ENCODE measurements at places on chromosomes 6 and 20.

GRCh38 chr6:55082021-55082420, 92.3 kb upstream of the HCRTR2 start:
- DNase-seq: no peak

DNA sequence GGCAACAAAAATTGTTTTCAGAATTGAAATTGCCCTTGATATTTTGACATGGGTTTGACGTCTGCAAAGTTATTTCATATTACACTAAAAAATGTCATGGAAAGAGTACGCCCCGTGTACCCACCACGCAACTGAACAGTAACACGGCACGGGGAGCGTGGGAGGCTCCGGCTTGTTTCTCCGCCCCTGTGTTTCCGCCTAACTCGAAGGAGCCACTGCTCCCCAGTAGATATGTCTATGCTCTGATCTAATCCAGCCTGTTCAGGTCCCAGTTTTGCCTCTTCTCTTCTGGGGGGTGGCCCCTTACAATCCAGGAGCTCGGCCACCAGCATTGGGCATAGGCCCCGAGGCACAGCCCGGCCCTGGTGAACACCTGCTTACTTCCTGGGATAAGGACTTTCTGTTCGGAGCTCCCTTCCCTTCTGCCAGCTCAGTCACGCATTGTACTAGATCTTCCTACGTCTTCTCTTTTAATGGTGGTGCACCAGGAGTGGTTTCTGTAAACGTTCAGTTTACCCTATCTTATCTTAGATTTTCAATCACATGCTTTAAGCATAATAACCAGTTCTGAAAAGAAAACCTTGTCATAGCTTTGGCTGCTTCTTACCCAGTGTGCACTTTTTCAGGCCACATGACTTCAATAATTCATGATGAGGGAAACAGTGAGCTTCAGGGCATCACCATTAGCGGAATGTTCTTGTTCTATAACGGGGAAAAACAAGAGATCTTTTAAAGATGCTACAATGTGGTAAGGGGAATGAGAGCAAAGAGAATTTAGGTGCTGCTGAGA, 43.9 kb upstream of the EXOC2 start:
- DNase-seq: no peak

DNA sequence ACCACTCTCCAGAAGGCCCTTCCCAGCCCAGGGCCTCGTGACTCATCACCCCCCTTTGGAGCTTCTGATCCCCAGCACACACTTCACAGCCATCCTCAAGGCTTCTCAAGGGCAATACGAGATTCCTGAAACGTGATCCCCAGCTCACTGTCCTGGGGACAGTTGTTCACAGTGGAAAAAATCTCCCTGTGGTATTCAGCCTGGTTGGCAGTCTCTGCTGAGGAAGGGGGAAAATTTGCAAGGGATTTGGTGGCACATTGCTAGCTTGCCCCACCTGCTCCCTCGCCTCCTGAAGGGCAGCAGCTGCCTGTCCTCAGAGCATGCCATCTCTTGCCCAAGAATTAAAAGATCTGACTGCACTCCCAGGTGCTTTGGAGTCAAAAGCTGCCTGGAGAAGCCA, 20.7 kb upstream of the PKHD1 start:
- no peak for DNase-seq

DNA sequence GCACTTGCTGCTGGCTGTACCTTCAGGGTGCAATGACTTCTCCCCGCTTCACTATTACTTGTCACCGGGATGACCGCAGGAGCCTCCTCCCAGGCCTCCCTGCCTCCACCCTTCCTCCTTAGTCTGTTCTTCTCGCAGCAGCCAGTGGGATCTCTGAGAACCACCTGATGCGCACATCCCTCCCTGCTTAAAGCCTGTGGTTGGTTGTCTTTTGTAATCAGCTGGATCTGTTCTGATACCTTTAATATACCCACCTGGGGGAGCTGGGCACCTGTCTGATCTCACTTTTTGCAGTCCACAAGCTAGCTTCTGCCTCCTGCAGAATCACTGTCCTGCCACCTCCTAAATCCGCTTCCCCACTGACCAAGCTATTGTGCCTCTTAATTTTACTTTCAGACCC, 34.6 kb downstream of the TOX2 start:
- no peak for DNase-seq

GRCh38 chr6:118574051-118574865, 26.2 kb downstream of the PLN start:
- DNase-seq: no peak

DNA sequence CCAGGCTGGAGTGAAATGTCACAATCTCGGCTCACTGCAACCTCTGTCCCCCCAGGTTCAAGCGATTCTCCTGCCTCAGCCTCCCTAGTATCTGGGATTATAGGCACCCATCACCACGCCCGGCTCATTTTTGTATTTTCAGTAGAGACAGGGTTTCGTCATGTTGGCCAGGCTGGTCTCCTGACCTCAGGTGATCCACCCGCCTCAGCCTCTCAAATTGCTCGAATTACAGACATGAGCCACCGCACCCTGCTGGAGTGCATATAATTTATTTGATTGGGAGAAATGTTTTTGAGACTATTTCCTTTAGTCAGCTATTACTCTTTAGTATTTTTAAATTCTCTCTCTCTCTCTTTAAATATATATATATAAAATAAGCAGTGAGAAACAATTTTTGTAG, 29.8 kb downstream of the FAM83B start:
- DNase-seq: no peak

- no peak for DNase-seq
These were observed 8.8 kb upstream of the NKX2-2 start for GRCh38 chr20:21522481-21523280.

- no peak for DNase-seq
These were observed 27.3 kb downstream of the CDK5RAP1 start for GRCh38 chr20:33373735-33374605.

GRCh38 chr6:31920811-31921210, 6.7 kb upstream of the C2 start:
- no peak for DNase-seq

- no peak for DNase-seq
These were observed 631.3 kb downstream of the TFAP2A start for GRCh38 chr6:9783567-9783966.

GRCh38 chr20:6651016-6651415, 116.5 kb upstream of the BMP2 start:
- no peak for DNase-seq

GRCh38 chr6:116443105-116443504, 18.1 kb upstream of the CALHM6 start:
- no peak for DNase-seq

- peak; percentile 9 for DNase-seq
These were observed 1.9 kb upstream of the ZNF831 start for GRCh38 chr20:59161721-59162120.
